ENCODE measurements at places on chromosomes 11 and 22.

- DNase-seq = no peak
Observed at GRCh38 chr11:38547462-38547861, 1949.4 kb upstream of the RAG2 start.

- no peak for DNase-seq
Observed at GRCh38 chr22:35424761-35425160, 24.8 kb downstream of the MCM5 start.

DNA sequence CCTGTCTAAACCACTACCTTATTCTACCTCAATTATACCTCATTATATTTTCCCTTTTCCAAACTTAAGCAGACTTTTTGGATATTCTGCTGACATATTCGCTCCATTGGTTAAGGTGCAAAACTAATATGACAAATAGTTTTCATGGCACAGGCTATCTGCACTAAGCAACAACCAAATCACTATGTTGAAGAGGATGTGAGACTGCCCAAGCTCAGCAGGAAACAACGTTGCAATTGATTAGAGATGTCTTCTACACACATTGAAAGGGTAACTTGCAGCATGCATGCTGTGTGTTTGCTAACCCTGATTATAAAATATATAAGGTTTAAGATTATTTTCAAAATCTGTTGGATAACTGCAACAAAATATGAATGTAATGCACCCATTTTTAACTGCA is 61.6 kb downstream of the STK33 start:
- no peak for DNase-seq

GRCh38 chr11:68014157-68014946 is 4.2 kb downstream of the ALDH3B1 start:
- DNase-seq = no peak

DNA sequence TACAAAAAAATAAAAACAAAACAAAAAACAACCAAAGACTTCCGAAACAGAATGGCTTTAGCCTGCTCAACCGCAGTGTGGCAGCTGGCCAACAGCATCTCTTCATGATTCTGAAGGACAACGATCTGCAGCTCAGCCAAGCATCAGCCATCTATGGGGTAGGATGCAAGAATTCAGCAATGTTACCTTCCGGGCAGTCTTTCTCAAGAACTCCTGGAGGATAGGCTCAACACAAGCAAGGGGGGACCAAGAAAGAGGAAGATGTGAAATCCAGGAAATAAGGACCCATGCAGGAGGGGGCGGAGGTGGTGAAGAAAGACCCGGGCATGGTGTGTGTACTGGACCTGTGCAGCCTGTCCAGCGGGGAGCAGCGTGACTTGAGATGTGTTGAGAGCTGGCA is 3.5 kb upstream of the TSPO start:
- no peak for DNase-seq
